WTC11 (cell line): ENCODE measurements at places on chromosomes 1 and 21.

GRCh38 chr1:109365642-109366204, 32.0 kb downstream of the SORT1 start:
- DNase-seq, result no peak

DNA sequence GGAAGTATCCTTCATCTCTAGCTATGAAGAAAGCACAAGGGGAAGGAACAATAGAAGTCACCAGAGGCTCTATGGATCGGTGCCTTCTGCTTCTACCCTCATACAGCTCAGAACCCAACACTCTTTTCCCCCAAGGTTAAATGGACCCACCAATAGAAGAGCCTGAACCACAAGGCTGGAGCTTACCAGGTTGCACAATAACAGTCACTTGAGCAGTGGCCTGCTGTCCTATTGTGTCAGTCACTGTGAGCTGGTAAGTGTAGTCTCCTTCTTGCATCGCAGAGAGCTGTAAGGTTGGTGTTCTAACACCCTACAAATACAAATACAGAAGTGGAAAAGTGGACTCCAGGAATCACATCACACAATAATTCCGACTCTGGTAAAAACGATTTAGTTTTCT, 103.0 kb downstream of the KIAA0319L start:
- no peak for DNase-seq

DNA sequence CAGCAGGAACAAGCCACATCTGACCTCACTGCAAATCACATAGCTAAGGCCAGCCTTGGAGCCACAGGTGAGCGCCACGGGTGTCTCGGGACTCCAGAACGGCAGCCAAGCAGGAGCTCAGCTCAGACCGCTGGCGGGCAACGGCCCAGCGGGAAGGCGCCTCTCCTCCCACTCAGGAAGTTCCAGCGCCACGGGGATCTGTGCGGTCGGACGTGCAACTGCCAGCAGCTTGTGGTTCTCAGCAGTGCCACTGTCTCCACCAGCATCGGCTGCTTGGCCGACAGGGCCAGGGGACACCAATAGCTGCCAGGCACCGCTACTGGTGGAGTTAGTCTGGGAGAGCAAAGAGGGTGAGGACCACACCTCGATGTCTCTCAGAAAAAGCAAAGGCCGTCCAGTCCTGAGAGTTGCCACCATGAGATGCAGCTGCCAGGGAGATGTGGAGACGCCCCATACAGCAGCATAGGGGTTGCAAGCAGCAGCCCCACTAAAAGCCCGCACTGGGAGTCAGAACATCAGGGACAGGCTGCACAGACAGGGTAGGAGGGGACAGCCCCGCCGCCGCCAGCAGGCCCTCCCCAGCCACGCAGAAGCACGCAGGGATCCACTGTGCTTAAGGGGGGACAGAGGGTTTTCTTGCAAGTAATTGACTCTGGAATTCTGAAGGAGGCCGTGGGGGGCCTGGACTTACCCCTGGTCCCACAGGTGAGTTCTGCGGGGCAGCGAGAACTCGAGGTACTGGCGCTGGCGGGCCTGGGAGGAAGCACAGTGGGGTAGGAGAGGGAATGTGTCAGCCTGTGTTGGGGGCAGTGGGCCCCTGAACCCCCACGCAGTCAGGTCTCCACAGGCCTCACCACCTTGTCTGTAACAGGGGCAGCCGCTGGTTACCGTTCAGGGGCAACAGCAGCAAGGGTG, 83.5 kb downstream of the NPHP4 start:
- no peak for DNase-seq

DNA sequence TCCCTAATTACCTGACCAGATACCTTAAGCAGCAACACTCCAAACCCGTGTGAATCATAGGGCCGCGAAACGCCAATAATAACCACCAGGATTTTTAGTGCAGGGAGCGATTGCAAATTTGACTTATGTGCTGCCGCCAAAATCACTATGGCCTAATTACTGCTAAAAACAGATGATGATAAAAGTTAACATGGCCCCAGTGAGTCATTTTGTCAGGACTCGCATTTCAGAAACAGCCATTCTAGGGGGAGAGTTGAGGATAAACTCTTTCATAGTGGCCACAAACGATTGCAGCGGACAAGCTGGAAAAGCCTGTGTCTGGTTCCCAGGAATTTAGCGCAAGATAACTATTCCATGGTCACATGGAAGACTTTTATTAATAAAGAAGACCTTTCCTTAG, 103.4 kb downstream of the HLX start:
- no peak for DNase-seq

- no peak for DNase-seq
These were observed 38.5 kb upstream of the ETV3 start for GRCh38 chr1:157176591-157177121.
